ENCODE measurements at places on chromosomes 5 and 9. TPM values are rescaled to one million over a fixed set of nuclear protein-coding genes. Genes with fewer than 3 reads are reported as not detected.

- DNase-seq: peak; percentile 13
These were observed 2.5 kb downstream of the KDM3B start for GRCh38 chr5:138354926-138355378.

GRCh38 chr9:14159440-14160216 is 154.3 kb downstream of the NFIB start:
- DNase-seq: no peak

GRCh38 chr5:57009811-57010210 is 57.9 kb upstream of the MIER3 start:
- DNase-seq: no peak

- DNase-seq: no peak
These were observed 2.1 kb upstream of the TRMO start for GRCh38 chr9:97924386-97924785.

DNA sequence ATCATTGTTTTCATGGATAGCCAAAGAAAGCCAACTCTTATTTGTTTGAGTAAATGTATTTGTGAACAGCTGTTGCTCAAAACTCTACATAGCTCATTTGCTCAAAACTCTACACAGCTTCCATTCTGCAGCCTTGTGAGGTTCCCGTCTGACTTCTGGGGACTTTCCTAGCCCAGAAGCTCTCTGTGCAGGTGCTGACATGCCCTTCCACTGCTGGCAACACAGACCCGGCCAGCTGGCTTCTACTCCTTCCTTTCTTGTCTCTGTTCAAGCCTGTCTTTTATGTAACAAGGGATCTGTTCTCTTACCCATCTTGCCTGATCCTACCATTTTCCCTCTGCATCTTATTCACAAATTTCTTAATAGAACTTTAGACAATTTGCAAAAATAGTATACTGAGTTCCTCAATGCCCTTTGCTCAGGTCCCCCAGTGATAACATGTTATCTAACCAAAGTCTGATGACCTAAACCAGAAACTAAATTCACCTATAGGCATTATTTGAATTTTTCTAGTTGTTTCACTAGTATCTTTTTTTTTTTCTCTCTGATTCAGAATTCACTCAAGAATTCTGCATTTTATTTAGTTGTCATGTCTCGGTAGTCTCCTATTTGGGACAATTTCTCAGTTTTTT is 556.5 kb upstream of the SEMA6A start:
- DNase-seq: no peak

- DNase-seq: no peak
These were observed 119.1 kb downstream of the C9orf50 start for GRCh38 chr9:129501771-129502319.

- DNase-seq: peak; percentile 97
These were observed 41.1 kb downstream of the FGF1 start for GRCh38 chr5:142644640-142645361.

DNA sequence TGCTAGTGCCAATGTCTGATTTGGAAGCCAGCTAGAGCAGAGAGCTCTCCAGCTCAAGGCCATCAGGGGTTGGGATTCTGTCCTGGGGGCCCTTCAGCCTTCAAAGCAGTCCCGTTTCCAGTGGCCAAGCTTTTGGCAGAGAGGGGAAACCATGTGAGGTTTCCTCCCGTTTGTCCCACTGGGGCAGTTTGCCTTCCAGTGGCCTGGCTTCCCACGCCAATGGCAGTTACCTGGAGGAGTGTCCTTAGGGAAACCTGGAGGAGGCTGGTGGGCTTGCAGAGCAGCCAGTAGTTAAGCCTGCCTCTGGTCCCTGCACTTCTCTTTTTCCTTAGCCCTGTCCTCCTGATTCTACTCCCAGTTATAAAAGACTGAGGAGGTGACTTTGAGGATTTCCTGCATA is 37.7 kb downstream of the FGD3 start:
- no peak for DNase-seq

DNA sequence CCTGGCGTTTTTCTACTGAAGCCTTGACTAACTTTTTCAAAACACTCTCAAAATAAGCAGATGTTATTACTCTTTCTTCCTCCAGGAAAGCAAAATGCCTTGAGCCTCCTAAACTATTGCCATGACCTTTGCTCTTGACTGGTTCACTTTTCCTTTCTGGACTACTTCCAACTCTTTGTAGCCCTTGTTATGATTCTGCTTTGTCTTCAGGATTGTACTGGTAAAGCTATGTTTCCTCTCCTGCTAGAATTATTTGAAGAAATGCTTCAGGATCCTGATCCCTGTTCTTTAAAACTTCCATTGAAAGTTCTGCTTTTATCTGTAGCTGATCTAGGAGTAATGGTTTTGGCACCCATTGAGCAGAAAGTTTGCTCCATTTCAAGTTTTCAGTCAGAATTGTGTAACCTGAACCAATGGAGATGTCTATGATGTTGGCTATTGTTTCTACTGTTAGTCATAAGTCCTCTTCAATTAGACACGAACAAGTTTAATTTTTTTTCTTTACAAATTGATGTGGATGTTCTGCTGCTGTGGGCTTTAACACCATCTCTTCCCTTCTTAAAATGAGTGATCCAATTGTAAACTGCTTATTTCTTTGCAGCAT is 1356.4 kb downstream of the EFNA5 start:
- DNase-seq: peak; percentile 27

DNA sequence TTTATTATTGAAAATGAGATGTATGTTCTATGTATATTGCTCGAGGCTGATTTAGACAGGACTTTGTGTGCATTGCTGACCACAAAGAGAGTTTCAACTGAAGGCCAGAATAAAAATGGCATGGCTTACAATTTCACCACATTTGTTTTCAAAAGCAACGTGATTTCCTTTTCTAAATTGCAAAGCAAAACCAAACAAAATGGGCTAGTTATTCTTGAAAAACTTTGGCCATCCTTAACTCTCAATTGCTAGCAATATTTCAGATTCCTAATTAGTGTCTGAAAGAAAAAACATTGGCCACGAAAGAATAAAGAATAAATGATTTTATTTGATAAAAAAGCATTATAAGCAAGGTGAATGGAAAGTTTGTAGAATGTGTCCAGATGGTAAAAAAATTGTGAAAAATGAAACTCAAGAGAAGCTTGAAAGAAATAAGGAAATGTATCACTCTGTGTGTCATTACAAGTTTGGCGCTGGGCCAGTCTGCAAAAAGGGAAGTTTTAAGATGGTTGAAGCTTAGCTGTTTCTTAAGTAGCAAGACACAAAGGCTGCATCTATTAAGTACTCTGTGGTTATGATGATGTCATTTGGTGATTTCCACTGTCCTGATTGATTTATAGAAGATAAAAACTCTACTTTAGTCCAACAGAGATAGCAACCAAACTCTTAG is 89.2 kb upstream of the PRLR start:
- DNase-seq: peak; percentile 74

DNA sequence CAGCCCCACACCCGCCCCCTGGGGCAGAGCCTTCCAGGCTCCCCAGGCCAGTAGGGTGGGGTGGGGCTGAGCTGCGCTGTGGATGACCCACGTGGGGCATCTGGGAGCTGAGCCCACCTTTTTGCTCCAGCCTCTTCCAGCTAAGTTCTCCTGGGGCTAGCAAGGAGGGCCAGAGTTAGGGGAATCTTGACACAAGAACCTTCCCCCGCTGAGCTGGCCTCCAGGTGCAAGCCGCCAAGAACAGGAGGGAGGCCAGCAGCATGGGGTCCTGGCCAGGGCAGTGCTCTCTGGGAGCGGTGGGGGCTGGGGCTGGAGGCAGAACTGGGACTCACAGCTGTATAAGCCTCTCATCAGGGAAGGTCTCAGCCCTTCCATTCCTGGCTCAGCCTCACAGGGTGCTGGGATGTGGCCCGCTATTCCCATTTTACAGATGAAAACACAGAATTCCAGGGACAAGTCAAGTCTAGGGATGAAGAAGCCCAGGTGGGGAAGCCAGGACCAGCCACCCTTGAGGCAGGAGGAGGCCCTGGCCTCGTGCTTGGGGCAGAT is 21.5 kb downstream of the SARDH start:
- DNase-seq: no peak

- DNase-seq: no peak
These were observed 1.9 kb downstream of the PCSK5 start for GRCh38 chr9:75892216-75892911.

DNA sequence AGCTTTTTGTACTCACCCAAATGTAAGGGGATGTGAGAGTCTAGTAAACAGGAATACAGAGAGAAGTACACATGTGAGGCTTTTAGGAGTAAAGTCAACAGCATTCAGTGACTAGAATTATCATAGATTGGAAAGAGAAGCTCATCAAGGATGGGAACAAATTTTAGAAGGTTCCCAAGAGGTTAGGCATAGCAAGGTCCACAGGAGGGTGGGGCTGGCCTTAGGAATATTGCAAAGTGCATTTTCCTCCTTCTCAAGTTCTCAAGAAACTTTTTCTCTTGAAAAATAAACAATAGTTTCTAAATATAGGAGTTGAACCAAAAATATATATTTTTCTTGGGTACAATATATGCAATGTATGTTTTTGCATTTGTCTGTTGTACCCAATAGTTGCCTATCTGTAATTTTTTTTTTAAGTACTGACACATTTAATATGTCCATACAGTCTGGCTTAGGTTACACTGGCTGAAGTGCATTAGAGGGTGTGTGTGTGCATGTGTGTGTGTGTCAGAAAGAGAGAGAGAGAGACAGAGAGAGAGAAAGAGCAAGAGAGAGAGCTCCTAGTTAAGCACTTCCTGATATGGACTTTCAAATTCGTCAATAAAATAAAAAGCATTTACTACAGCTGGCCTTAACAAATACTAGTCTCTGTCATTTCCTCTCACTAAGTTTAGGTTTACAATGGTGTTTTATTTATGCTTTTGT is 62.2 kb downstream of the SNX18 start:
- DNase-seq: no peak

GRCh38 chr5:111228520-111229220 is 4.5 kb downstream of the CAMK4 start:
- no peak for DNase-seq

GRCh38 chr5:135372654-135373381 is 26.2 kb downstream of the MACROH2A1 start:
- no peak for DNase-seq

- DNase-seq: peak; percentile 79
These were observed 77.4 kb downstream of the NR2F1-AS1 start for GRCh38 chr5:93503598-93504067.

DNA sequence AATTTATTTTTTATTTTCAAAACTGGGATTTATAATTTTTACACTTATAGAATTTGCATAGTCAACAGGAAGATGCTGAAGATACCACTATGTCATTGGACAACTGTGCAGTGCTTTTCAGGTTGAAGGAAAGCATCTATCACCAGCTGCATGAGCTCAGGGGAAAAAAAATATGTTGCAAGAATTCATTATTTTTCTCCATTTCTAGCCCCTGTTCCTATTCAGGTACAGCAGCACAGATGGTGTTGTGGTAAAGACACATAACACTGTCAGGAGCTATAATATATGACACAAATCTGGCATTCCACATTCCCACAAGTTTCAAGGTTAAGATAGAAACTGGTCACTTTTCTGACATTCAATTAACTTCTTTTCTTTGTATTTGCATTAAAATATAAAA is 1088.6 kb downstream of the MAT2B start:
- DNase-seq: no peak

- no peak for DNase-seq
These were observed 11.7 kb upstream of the EXOSC2 start for GRCh38 chr9:130681769-130682420.

DNA sequence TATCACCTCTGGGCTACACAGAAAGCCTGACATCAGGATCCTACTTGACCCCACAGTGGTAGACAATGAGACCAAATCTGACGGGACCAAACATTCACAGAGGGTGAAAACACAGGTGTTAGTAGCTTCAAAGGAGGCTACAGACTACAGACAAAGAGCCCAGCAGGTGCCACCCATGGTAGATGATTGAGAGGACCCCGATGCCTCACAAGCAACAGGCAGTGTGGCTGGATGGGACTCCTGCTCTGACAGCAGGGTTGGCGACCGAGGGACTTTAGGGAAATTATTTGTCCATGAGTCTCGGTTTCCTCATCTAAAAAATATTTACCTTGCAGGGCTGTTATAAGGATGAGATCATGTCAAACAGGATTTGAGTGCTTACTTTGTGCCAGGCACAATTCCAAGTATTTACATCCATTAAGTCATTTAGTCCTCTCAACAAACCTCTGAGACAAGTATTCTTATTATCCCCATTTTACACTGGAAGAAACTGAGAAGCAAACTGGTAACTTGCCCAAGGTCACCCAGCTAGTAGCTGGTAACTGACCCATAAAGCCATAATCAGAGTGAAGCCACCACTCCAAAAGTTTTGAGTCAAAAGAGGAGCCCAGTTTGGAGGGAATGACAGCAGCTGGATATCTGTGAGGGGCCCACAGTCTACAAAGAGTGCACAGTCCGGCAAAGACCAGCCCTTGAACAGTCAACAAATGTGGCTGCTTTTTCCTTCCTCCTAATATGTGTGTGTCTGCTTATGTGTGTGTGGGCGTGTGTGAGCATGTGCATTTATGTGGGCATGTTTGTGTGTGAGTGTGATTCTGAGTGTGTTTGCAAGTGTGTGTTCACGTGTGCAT is 502.0 kb downstream of the BNC2 start:
- peak; percentile 93 for DNase-seq

GRCh38 chr5:151221574-151221973 is 2.3 kb downstream of the CCDC69 start:
- DNase-seq: peak; percentile 35

DNA sequence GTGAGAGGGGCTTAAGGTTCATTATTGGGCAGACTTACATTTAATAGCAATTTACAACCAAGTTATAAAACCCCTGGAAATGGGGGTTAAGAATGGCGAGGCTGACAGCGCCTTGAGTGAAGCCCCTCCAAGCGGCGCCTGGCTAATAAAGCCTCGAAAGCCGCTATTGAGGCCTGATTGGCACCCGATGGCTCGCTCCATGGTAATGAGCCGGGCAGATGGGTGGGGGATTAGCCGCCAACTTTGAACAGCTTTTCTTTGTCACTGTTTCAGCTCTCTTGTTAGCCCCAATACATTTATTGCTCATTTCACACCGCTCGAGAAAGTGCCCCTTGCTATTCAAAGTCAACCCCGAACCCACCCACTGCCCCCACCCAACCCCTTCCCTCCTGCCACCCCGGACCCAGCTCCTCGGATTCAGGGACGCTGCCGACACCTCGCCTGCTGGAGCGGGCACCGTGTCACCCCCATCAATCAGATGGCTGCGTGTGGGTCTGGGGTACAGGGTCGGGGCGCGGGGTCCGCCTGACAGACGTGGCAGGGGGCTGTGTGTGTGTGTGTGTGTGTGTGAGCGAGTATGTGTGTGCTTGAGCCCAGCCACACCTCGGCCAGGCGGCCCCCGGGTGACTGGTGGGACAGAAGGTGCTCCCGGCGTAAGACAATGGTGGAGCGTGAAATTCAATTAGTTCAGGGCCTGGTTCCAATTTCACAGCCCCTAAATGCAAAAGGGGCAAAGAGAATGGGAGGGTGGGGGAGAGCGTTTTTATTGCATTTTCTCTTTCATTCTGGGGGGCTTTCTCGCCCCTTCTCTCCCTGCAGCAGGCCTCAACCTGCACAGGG is 34.2 kb downstream of the ASS1 start:
- DNase-seq: no peak

DNA sequence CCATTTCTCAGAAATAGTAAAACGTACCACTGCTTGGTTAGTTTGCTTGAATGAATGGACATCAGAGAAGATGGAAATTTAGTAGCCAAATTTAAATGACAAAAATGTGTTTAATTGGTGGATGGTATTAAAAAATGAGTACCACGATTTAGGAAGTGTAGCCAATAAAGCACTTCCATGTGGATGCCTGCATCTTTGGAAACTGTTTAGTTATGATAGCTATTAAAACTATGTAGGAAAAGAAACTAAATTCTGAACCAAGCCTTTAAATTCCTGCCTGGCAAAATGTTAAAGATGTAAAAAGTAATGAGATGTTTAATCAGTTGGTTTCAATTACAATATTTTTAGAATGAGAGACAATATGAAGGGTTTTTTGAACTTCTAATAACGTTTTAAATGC is 94.8 kb downstream of the NUDT12 start:
- no peak for DNase-seq

Gene CSF1R
- not detected for total RNA-seq

Gene PLEKHG4B
- total RNA-seq: 1.4 TPM

Gene FAM163B
- not detected for total RNA-seq

Gene GRXCR2
- not detected for total RNA-seq

All from PC-3 (cell line).